GM18507 (cell line): ENCODE measurements at places on chromosomes 2 and 18.

- no peak for DNase-seq
Measured at GRCh38 chr2:213991453-213992108, 419.3 kb upstream of the VWC2L start.

GRCh38 chr2:227386630-227387029 is 1.1 kb downstream of the SCYGR1 start:
- no peak for DNase-seq

GRCh38 chr2:169815849-169816248 is 8.9 kb downstream of the METTL5 start:
- DNase-seq, result no peak

DNA sequence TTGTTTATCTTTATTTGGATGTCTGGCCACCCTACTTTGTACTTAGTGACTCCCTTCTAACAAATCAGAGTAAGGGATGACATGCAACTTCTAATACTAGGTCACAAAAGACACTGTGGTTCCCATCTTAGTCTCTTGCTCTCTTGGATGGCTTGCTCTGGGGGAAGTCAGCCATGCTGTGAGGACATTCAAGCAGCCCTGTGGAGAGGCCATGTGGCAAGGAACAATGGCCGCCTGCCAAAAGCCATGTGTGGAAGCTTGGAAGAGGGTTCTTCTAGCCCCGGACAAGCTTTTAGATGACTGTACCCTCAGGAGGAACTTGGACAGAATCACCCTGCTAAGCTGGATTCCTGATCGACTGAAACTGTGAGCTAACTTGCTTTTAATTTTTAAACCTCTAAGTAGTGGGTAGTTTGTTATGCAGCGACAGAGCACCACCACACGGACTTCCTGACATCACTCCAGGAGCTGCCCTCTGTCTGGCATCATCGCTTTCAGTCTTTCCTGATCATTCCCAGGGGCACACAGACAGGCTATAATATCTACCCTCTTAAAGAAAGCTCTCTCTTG is 116.8 kb upstream of the ODC1 start:
- no peak for DNase-seq

DNA sequence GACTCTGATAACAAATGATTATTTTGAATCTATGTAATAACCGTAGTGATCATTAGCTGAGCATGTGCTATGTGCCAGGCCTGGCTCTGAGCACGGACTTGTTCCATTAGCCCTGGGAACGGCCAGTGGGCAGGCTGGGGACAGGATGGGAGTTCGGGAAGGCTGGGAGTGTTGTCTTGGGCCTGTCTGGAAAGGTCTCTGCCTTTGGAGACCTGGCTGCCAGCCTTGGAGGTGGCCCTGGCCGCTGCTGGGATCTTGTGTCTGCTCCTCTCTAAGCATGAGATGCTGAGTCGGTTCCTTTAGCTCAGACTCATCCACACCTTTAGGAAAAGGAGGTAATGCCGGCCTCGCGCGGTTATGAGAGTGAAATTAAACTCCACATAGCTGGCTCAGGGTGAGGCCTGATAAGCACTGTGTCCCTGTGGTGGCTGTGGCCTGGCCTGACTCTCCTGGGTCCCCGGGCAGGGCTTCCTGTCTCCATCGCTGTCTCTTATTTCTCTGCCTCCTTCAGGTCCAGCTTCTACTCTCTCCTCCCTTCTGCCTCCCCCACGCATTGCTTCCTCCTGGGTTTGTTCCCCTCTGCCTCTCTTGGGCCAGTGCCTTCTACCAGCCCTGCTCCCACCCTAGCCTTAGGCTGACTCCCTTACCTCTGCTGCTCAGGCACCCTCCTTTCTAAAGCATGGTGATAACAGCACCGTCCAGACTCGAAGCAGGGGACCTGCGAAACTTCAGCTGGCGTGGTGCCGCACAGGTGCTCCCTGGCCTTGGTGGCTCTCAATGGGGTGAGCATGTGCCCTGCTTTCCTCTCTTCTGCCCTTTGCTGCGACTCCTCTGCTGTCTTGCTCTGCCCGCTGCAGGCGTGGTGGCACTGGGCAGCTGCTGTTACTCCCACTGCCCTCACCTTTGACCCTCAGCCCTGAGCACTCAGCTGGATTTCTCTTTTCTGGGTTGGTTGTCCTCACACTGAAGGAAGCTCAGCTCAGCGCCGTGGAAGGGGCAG is 41.8 kb downstream of the NCK2 start:
- DNase-seq, result no peak

- DNase-seq, result no peak
Measured at GRCh38 chr2:146258071-146258470, 1586.8 kb upstream of the ACVR2A start.

GRCh38 chr2:42141687-42142546 is 27.2 kb upstream of the EML4 start:
- DNase-seq, result no peak

- DNase-seq, result no peak
Measured at GRCh38 chr2:11129598-11130449, 25.4 kb upstream of the SLC66A3 start.

DNA sequence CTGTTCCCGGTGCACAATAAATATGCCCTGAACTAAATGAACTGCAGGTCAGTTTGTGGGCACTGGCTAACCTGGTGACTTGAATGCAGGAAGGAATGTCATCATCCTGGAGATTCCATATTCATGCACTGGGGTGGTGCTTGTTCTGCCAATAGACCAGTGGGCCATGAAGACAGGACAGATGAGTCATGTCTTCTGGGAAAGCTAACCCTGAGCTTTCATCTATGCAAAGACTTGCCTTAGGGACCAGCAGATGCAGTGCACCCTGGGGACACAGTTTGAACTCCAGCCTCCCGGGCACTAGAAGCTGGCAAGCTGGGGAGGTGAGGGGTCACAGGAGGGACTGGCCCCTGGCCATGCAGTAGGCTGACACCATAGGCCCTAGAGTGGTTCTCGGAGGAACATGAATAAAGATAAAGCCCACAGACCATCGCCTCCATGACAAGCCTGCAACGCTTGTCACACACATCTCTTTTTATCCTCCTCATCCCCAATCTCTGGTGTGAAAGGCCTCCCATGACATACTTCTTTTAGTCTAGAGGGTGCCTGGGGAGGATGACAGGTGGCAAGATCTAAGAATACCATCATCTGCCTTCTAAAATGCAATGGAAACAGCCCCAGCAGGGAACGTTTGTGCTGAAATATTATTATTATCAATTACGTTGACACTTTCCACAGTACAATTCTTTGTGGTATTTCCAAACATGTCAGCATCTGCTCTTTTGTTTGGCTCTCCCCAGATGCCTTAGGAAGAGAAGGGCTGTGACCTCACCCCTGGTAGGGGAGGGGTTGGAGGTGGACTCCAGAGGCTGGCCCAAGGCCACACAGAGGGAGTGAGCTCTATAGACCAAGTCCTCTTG is 267.4 kb upstream of the RAB6C start:
- no peak for DNase-seq

DNA sequence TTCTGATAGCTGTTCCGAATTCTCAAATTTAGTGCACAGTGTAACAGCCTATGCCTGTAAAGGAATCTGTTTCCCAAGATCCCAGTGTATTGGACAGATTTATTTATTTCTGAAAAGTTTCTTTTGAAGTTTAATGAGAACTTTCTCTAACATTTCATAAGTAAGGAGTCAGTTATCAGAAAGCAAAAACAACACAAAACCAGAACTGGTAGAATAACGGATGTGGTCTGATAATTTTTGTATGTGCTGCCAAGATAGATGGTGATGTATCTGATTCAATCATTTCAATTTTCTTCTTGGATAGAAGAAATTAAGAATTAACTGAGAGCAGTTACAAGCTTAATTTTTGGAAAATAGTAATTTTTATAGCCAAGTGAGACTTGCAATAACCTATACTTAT is 374.3 kb downstream of the SOCS6 start:
- no peak for DNase-seq

DNA sequence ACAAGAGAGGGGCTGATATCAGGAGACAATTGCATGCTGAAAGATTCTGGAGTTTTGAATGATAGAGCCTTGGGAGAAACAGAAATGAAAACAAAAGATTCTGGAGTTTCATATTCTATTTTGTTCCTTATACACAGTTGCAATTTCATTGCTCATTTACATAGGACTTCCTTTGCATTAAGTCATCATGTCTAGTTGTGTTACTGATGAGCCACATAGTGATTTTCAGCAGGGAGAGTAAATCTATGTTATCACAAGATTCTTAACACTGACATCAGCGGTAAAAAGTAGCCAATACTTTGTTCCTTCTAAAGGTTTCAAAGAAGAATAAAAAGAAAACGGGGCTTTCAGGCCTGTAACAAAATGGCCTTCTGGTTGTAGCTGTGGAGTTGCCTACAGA is 7.1 kb downstream of the ADAM17 start:
- no peak for DNase-seq

DNA sequence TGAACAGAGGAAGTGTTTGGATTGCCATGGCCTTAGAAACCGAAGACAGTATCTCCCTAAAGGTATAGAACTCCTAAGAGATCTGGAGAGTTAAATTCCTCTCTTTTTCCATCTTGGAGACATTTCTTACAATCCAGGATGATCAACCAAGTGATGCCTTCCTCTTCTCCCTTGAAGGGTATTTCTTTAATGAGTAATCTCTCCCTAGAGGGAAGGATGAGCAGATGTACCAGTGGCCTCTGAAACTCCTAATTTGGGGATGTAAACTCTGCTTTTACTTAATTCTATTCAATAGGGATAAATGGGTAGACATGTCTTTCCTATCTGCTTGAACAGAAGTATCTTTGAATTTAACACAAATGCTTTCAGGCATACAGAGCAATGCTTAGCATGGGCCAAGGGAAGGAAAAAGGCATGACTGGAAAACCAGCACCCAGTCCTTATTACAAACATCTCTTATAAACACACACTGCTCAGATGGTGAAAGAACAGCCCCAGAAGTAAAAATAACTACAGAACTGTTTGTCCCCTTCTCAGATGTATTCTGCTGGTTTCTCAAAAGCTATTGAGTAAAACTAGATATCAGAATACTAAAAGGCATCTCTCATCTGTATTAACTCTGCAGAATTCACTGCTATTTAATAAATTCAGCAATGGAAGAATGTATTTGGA is 4.7 kb upstream of the THNSL2 start:
- DNase-seq, result no peak

DNA sequence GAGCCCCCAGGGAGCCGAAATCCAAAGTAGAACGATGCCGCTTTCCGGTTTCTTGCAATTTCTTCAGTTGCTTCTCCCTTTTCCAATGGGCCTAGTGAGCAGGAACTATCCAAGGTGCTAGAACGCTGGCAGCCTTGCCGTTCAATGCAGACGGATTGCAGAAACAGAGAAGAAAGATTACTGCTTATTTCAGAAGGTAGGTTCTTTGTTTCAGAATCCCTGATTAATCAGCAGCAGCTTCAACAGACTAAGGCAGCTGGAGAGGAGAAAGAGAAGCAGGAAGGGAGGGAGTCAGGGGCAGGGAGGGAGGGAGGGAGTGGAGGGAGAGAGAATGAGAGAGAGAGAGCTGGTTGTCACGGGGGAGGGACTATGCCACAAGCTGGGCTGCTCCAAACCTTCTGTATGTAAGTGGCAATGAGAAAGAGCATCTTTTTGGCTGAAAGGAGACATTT is 576 bp downstream of the NYAP2 start:
- no peak for DNase-seq

GRCh38 chr2:132873738-132874137 is 203.7 kb upstream of the LYPD1 start:
- no peak for DNase-seq

DNA sequence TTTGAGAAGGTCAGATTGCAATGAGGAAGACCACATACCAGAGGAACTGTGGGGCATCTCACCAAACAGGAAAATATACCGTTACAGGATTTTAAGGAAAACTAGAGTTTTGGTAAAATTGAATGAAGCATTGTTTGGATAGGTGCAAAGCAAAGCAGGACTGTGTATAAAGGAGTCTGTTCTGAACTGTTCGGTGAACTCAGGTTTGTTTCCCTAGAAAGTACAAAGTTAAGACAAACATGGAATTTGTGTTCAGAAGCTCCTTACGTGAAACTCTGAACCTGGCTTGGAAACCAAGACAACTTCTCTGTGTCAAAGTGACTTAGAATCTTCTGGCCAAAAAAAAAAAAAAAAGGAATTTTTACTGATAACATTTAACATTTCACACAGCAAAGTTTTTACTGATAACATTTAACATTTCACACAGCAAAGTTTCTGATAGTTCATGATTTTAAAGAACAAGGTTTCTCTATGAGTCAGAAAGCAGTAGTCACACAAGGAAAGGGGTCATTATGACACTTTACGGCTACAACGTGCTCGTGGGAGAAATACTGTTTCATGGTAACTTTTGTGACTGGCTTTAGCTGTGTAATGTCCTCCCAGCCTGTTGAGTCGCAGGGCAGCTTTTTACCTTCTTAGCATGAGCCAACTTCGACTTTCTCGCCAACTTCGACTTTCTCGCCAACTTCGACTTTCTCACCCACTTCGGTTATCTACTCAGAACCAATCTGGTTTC is 21.2 kb upstream of the TET3 start:
- no peak for DNase-seq

DNA sequence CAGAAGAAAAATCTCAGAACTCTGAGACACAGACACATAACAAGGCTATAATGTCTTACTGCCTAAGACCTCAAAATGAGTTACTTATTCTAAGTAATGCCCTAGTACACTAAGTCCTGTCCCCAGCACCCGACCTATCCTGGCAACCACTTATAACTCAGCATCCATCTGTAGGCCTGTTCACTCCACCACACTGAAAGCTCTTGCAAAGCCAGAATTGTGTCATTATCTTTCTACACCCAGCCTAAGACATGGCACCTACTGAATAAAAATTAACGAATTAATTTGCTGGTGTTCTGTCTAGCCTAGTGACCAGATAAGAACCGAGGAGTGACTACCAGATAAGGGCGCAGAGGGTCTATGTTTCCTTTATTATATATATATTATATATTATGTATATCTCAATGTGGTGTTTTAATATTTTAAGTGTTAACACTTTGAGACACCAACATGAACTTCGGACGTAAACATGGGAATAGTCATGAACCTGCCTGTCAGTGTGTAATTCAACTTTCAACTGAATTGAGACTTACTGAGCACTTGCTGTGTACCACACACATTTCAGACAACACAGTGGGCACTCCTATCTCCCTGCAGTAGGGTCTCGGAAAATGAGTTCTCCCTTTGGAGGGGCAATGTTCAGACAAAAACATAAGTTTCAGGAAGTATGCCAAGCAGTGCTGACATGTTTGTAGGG is 27.7 kb downstream of the TMEM131 start:
- DNase-seq, result no peak
